ENCODE measurements at places on chromosomes 2 and 18. TPM values are rescaled to one million over a fixed set of nuclear protein-coding genes. Genes with fewer than 3 reads are reported as not detected.

The NDC80 gene
- total RNA-seq = 0.42 TPM

DNA sequence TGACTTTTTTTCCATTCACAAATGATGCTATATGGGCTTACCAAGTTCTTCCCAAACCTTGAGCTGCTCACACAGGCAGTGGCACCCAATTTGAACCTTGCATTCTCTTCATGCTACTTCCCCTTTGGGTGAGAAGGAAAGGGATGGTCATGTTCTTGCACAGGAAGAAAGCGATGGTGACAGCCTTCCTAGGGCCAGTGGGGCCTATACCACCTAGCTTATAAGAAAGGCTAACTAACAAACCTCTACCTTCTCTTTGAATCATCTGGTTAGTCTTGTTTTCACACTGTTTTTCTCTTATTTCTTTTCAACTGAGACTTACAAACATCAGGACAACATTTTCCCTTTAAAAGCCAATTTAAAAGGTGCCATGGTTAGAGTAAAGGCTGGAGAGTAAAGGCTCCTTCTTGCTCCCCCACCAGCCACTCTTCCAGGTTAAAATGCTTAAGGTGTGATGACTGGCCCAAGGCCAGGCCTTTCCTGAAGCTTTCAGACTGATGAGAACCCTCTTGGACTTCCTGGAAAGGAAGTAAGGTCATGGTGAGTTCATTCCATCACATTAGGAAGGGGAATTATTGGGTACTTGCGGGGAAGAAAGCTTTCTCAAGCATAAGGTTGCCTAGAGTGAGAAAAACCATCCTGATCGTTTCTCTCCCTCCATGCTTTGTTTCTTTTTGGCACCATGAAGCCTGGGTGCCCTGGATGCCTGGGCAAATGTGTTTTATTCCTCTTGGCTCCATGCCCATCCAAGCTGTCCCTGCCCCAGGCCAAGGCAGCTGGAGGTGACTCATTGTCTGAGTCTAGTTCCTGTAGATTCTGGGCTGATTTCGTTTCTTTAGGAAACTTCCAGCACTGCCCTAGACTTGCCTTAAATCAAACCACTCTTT is 41.4 kb upstream of the ITGB6 start:
- DNase-seq = no peak

The DCDC2C gene
- not detected for total RNA-seq

DNA sequence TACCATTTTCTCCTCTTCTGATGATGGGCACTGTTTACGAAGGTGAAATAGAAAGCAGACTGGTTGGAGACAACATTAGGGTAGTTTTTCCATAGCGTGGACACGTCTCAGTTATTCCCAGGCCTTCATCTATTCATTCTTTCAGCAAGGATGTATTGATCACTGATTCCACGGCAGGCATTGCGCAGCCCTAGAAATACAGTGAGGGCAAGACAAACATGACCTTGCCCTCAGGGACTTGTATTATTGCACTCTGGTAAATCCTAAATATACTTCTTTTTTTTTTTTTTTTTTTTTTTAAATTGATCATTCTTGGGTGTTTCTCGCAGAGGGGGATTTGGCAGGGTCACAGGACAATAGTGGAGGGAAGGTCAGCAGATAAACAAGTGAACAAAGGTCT is 167.3 kb upstream of the SPRED2 start:
- no peak for DNase-seq

- no peak for DNase-seq
Observed at GRCh38 chr2:189363559-189363958, 77.7 kb upstream of the WDR75 start.

- no peak for DNase-seq
Observed at GRCh38 chr2:70895998-70896764, 39.5 kb upstream of the ATP6V1B1 start.

GRCh38 chr2:24986372-24986771 is 14.6 kb upstream of the DNAJC27 start:
- DNase-seq = no peak

The FZD7 gene
- total RNA-seq = 67.7 TPM

The KRTCAP3 gene
- 0.45 TPM for total RNA-seq

GRCh38 chr2:211957799-211958198 is 580.8 kb downstream of the ERBB4 start:
- no peak for DNase-seq

The ELOA2 gene
- total RNA-seq = not detected

GRCh38 chr2:75602724-75603342 is 42.1 kb upstream of the EVA1A start:
- DNase-seq = peak; percentile 60

GRCh38 chr18:40326985-40327384 is 1628.0 kb upstream of the PIK3C3 start:
- DNase-seq = no peak
